Upper lobe of left lung (tissue), 6 donors: ENCODE measurements at places on chromosomes 1 and 21. TPM values are rescaled to one million over a fixed set of nuclear protein-coding genes. Genes with fewer than 3 reads are reported as not detected.
A peak's percentile ranks its signal among the peaks of the same experiment; 100 is the strongest.

- H3K4me1 ChIP-seq, result peaks cover 4% of the 10 kb centered on the region
- H3K27ac ChIP-seq, result no peak overlapping the region
- no peak for DNase-seq
Observed at GRCh38 chr1:221431961-221432360, 309.9 kb downstream of the DUSP10 start.

GRCh38 chr1:15803380-15803779, 4.1 kb downstream of the UQCRHL start:
- H3K36me3 ChIP-seq, result no peaks in the 10 kb centered on the region
- H3K27ac ChIP-seq, result no peak overlapping the region
- peaks cover 24% of the 10 kb centered on the region for H3K4me1 ChIP-seq
- no peak for DNase-seq
- H3K27me3 ChIP-seq, result no peaks in the 10 kb centered on the region

GRCh38 chr1:155168456-155169210, 4.5 kb downstream of the KRTCAP2 start:
- no peak overlapping the region for H3K4me3 ChIP-seq
- H3K36me3 ChIP-seq, result peaks cover 15% of the 10 kb centered on the region
- no peaks in the 10 kb centered on the region for H3K27me3 ChIP-seq
- peaks cover 35% of the 10 kb centered on the region for H3K4me1 ChIP-seq

DNA sequence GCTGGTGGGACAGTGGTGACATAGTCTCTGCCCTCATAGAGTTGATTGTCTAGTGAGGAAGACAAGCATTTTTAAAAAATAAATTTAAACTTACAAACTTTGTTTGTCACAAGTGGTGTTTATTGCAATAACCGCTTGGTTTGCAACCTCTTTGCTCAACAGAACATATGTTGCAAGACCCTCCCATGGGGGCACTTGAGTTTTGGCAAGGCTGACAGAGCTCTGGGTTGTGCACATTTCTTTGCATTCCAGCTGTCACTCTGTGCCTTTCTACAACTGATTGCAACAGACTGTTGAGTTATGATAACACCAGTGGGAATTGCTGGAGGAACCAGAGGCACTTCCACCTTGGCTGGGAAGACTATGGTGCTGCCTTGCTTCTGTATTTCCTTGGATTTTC, 58.4 kb downstream of the LAMC2 start:
- H3K27me3 ChIP-seq, result no peaks in the 10 kb centered on the region
- H3K27ac ChIP-seq, result peak overlapping the region; percentile 71
- H3K4me1 ChIP-seq, result peaks cover 15% of the 10 kb centered on the region
- H3K36me3 ChIP-seq, result no peaks in the 10 kb centered on the region

DNA sequence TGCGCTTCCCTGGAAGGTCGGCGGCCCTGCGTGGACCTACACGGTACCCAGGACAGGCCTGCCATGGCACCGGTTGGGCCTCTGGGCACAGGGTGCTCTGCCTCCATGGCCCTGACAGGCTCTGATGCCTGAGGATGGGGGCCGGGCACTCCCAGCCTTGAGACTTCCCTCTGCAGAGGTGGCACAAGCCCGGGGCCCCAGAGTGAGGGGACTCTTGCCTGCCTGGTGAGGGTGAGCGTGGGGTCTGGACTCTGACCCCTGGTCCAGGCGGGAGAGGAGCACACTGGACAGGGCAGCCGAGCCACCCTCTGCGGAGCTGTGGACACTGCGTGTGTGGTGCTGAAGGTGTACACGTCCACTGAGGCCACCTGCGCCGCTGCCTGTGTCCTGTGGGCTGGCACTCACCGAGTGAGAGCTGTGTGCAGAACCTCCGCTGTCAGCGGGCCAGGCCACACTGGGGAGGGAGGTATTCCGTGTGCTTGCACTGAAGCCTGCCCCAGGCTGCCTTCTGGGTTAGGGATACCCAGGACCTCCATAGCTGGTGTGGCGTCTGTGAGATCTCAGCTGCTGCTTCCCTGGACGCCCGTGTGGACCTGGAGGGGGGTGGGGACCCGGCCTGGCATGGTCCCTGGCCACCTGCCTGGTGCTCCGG, 10.4 kb downstream of the SKI start:
- no peak for DNase-seq
- H3K36me3 ChIP-seq, result no peaks in the 10 kb centered on the region
- H3K4me3 ChIP-seq, result no peak overlapping the region
- H3K27ac ChIP-seq, result peak overlapping the region; percentile 89

DNA sequence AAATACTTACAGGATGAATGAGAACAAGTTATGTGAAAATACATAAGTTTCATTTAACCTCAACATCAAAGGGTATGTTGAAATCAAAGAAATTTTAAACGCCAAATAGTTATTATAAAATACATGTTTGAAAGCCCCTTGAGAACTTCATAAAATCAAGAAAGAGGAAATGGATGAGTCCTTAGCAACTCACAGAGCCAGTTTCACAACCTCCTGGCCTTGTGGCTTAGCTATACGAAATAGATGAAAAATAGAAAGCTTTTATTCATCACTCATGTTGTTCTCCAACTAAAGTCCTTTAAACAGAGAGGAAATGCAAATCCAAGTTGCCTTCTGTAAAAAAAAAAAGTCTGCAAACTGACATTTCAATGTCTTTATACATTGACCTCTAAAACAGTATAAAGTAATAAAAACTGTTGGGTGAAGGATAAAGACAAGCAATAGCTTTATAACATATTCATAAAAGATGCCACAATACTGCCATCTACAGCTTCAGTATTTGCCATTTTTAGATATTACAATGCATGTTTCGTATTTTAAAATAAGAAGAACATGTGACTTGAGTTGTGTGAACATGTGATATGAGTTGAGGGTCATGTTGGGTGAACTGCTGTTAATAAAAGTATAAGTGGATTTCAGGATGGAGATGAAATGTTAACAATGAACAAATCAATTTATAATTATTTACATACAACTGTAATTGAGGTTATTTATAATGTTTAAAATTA, 847.8 kb downstream of the MRPL39 start:
- H3K36me3 ChIP-seq, result no peaks in the 10 kb centered on the region
- H3K4me1 ChIP-seq, result no peaks in the 10 kb centered on the region
- no peak for DNase-seq
- no peaks in the 10 kb centered on the region for H3K27me3 ChIP-seq
- no peak overlapping the region for H3K4me3 ChIP-seq
- H3K27ac ChIP-seq, result no peak overlapping the region

GRCh38 chr1:200073286-200073637, 45.8 kb downstream of the NR5A2 start:
- no peak overlapping the region for H3K27ac ChIP-seq
- H3K4me3 ChIP-seq, result no peak overlapping the region
- H3K27me3 ChIP-seq, result no peaks in the 10 kb centered on the region
- no peaks in the 10 kb centered on the region for H3K4me1 ChIP-seq
- no peak for DNase-seq

DNA sequence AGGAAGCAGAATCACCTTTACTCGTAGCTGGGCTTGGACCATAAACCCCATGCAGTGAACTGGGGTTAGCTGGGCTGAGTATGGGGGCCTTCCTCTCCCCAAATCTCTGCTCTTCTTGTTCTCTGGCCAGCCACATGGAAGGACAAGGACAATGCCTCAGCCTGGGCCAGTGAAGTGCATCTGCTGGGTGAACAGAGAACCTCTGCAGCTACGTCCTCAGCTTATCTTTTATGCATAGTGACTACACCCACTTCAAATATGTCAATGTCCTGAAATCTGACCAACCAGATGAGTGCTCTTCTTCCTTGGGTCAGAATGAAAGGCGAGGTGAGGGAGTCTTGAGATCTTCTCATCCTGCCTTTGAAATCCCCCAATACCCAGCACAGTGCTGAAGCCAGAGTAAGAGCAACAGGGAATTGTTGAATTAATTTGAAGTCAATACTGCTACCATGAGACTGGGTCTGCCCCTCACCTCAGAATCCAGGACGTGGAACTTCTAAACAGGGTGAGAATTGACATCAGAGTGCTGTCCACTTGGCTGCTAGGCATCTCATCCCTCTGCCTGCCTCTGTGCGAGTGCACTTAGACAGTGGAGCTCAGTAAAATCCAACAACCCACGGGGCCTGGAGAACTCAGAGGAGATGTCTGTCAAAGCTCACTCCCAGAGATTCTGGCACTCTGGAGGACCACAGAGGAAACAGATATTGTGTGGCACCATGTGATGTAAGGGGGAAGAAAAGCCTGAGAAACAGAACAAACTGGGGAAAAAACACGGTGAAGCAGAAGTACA, 99.0 kb downstream of the IER5 start:
- no peaks in the 10 kb centered on the region for H3K27me3 ChIP-seq
- no peak overlapping the region for H3K4me3 ChIP-seq
- H3K4me1 ChIP-seq, result peaks cover 8% of the 10 kb centered on the region
- no peaks in the 10 kb centered on the region for H3K36me3 ChIP-seq
- no peak for DNase-seq

DNA sequence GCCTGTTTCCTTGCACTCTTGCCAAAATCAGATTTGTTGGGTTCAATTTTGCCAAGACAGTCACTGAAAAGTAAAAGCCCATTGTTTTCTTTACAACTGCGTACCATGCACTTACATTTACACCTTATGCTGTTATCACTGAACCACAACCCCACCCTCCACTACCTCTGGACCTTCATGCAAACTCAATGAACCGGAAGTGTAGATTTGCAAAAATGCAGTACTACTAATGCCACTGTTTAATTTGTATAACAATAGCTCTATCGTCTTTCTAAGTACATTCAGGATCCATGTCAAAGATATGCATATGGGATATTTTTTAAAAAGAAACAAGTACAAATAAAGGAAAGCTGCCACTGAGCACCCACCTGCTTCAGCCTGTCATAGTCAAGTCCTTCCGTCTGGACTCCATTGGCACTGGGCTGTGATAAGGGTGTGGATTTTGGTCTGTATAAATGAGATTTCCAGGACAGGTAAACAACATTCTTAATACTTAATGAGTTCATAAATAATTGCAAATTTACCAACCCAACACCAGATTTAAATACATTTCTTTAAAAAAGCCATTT, 72.9 kb upstream of the LBR start:
- no peak overlapping the region for H3K27ac ChIP-seq
- H3K4me1 ChIP-seq, result no peaks in the 10 kb centered on the region

DNA sequence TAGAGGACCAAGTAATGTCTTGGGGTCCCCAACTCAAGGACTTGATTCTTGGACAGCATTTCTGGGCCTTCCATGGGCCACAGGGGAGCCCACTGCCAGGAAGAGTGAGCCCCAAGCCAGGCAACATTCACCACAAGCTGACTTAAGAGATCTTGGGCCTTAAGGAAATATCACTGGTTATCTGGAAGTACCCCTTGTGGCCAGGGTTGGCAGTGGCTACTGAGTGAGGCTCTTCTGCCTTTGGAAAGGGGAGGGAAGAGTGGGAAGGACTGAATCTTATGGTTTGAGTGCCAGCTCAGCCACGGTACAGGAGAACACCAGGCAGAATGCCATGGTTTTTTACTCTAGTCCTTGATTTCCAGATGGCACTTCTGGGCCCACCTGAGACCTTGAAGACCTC, 228.9 kb upstream of the RGS18 start:
- no peak overlapping the region for H3K27ac ChIP-seq
- H3K27me3 ChIP-seq, result no peaks in the 10 kb centered on the region
- H3K4me3 ChIP-seq, result no peak overlapping the region
- no peaks in the 10 kb centered on the region for H3K36me3 ChIP-seq

DNA sequence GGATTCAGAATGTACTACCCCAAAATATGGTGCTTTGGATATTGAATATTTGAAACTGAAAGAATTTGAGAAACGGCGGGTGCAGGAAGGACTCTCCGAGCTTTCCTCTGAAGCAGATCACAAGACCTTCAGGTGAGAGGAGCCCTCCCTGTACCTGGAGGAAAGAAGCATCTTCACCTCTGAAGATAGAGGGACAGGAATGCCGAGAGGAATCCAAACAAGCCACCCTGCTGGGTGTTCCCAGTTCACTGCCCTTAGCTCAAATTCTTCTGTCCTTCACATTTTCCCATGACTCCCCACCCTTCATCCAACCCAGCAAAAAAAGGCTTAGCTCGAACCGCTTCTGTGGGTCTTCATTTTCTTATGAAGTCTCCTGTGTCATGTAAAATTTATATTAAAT, 18.2 kb upstream of the PADI2 start:
- H3K36me3 ChIP-seq, result no peaks in the 10 kb centered on the region
- H3K4me1 ChIP-seq, result no peaks in the 10 kb centered on the region
- DNase-seq, result no peak
- no peaks in the 10 kb centered on the region for H3K27me3 ChIP-seq
- no peak overlapping the region for H3K4me3 ChIP-seq

DNA sequence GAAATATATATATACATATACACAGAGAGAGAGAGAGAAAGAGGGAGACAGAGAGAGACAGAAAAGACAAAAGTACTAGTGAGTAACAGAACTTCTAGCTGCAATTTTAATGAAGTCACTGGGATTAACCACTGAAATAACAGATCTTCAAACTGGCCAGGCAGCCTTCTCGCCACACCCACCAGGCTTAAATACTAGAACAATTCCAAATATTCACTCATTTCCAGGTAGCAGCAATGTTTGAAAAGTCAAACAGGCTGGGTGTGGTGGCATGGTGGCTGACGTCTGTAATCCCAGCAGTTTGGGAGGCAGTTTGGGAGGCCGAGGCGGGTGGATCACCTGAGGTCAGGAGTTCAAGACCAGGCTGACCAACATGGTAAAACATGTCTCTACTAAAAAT, 5.2 kb downstream of the PRDX1 start:
- H3K27me3 ChIP-seq, result no peaks in the 10 kb centered on the region
- no peak overlapping the region for H3K4me3 ChIP-seq
- peaks cover 61% of the 10 kb centered on the region for H3K36me3 ChIP-seq
- no peak for DNase-seq
- peaks cover 34% of the 10 kb centered on the region for H3K4me1 ChIP-seq

DNA sequence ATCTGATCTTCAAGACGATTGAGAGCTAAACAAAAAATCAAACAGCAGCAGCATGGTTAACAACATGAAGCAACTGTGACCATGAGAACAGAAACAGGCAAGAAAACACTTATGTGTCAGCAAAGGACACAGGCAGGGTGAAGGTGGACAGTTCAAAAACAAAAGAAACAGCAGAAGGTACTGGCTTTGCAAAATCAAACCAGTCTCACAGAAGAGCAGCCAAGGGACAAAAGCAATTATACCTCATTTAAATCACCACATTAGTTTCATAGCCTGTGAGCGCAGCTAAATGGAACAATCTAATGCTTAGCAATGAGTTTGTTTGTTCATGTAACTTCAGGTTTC, 59.1 kb downstream of the CAPN2 start:
- no peaks in the 10 kb centered on the region for H3K27me3 ChIP-seq
- DNase-seq, result no peak
- H3K4me3 ChIP-seq, result no peak overlapping the region
- H3K27ac ChIP-seq, result peak overlapping the region; percentile 76

DNA sequence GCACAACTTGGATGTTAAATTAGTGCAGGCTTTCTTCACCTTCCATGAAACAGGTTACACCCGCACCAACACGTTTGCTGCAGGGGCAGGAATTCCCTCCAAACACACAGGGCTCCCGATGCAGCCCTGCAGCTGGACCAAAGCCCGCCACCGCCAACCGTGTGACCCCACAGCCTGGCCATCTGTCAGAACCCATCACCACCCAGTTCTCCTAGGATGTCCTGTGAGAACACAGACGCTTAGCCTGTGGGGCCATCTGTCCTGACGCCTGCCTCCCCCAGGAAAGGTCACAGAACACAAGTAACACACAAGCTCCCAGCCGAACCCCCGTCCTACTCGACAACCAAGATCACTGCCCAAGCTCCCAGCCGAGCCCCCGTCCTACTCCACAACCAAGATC, 108.1 kb downstream of the NPHP4 start:
- H3K27ac ChIP-seq, result no peak overlapping the region
- no peaks in the 10 kb centered on the region for H3K4me1 ChIP-seq
- H3K36me3 ChIP-seq, result peaks cover 50% of the 10 kb centered on the region

Gene SPAG17
- 0.26 TPM for total RNA-seq

Gene CATSPERE
- 1.4 TPM for total RNA-seq

Gene NTMT2
- not detected for total RNA-seq

Gene KRTAP19-1
- total RNA-seq, result not detected

Gene RIPPLY3
- total RNA-seq, result not detected

Gene CCSAP
- total RNA-seq, result 5.0 TPM

Gene SPATA45
- 2.7 TPM for total RNA-seq

Gene RXRG
- total RNA-seq, result 2.3 TPM

Gene ALX3
- not detected for total RNA-seq

Gene LCE3D
- not detected for total RNA-seq

Gene IFI16
- total RNA-seq, result 69.1 TPM
